ENCODE measurements at places on chromosomes 7 and 10.
A peak's percentile ranks its signal among the peaks of the same experiment; 100 is the strongest.

DNA sequence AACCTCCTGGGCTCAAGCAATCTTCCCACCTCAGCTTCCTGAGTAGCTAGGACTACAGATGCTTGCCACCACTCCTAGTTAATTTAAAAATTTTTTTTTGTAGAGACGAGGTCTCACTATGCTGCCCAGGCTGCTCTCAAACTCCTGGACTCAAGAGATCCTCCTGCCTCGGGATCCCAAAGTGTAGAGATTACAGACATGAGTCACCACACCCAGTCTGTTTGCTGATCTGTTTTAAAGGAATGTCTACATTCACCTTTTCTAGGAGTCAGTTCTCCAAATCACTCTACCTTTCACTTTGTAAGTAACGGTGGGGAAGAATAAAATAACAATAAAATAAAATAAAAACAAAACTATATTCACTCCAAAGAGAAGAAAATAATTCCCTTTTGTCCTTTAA, 86.6 kb upstream of the AGBL3 start:
- no peak for DNase-seq

- DNase-seq, result no peak
Observed at GRCh38 chr7:101833799-101834198, 16.4 kb downstream of the CUX1 start.

GRCh38 chr10:121678631-121679174, 80.5 kb upstream of the FGFR2 start:
- DNase-seq, result no peak

- DNase-seq, result no peak
Observed at GRCh38 chr7:150435390-150436073, 14.9 kb upstream of the GIMAP8 start.

GRCh38 chr7:17940951-17941431, 697 bp upstream of the SNX13 start:
- peak; percentile 19 for DNase-seq

GRCh38 chr10:82969405-82969804, 1094.4 kb downstream of the NRG3 start:
- DNase-seq, result no peak

- no peak for DNase-seq
Observed at GRCh38 chr7:134371536-134371935, 54.8 kb upstream of the SLC35B4 start.

GRCh38 chr7:97342512-97342911, 225.0 kb downstream of the SDHAF3 start:
- no peak for DNase-seq

- DNase-seq, result no peak
Observed at GRCh38 chr7:131098527-131098926, 229.1 kb upstream of the MKLN1 start.

DNA sequence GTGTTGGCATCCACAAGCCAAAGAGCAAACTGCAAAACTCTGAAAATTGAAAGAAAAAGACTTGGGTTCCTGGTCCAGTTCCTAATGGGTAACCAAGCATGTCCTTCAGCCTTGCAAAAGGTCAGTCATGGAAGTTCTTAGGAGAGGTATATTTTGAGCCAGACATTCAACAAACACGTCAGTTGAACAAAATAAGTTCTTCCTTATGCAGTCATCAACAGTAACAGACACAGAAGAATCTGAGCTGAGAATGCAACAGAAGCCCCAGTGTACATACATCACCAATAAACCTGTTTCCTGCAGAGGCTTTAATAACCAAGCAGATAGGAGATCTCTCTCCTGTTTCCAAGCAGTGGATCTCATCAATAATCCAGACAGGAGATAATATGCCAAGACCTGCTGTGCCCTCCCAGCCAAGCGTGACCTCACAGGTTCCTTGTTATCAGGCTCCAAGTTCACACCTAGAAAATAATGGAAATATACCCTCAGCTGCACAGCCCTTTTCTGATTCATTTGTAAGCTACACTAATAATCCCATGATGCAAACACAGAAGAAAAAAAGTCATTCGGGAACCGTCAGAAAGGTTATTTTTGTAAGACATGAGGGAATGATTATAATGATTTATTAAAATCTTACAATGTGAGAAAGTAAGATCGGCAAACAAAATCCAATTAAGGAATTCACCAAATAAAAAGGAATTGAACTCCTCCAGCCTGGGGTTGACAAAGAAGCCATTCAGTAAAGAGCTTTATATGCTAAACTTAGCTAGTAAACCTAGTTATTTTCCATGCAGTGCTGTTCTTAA, 90.7 kb downstream of the DGKI start:
- no peak for DNase-seq

GRCh38 chr10:95543459-95543858, 17.7 kb downstream of the SORBS1 start:
- no peak for DNase-seq

GRCh38 chr10:86263907-86264306, 102.7 kb downstream of the GRID1 start:
- no peak for DNase-seq

GRCh38 chr7:133735222-133735621, 391.9 kb upstream of the LRGUK start:
- DNase-seq, result no peak

DNA sequence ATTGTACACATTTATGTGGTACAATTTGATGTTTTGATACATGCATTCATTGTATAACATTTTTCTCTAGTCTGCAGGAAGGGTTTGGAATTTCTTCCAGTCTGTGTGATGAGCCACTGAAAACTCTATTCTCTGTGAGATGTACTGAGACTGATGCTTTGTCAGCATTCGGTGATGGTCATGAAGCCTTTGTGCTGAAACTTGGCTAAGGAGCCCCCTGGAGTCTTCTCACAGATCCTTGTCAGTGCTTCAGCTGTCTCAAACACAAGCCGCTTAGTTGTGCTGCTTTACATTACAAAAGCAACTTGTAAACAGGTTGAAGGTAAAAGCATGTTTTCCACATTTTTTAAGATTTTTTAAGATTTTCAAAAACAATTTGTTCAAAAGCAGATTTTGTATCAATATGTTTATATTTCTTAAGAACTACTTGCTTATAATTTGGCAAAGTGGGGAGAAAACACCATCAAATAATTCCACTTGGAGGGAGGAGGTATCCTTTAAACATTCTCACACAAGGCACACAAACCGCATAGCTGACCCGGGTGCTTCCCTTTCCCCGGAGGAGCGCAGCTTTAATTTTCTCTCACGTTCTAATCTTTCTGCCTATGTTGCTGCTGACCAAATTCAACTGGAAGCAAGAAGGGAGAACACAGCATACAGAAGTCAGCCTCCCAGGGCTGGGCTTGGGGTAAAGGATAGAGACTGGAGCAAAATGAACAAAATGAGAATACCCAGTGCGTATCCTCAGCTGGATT, 249.8 kb upstream of the VSTM2A start:
- DNase-seq, result no peak

DNA sequence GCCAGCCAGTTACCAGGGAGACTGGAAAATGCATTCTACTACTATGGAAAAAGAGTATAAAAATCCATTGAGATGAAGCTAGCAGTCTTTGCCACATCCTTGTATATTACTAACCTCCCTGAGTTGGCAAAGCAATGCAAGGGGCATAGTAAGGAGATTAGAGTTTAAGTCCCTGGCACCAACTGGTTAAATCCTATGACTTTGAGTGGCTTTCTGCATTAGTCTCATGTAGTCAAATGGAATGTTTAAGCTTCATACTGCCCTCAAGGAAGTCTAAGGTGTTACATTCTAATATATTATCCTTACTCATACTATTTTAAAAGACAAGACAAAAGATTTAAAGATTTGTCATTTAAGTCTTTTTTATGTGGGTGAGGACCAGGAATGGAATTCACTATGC, 110.1 kb downstream of the INHBA start:
- no peak for DNase-seq
